ENCODE measurements at places on chromosomes 5 and 9.

- DNase-seq, result no peak
These were observed 13.7 kb downstream of the STK32A start for GRCh38 chr5:147248561-147248960.

DNA sequence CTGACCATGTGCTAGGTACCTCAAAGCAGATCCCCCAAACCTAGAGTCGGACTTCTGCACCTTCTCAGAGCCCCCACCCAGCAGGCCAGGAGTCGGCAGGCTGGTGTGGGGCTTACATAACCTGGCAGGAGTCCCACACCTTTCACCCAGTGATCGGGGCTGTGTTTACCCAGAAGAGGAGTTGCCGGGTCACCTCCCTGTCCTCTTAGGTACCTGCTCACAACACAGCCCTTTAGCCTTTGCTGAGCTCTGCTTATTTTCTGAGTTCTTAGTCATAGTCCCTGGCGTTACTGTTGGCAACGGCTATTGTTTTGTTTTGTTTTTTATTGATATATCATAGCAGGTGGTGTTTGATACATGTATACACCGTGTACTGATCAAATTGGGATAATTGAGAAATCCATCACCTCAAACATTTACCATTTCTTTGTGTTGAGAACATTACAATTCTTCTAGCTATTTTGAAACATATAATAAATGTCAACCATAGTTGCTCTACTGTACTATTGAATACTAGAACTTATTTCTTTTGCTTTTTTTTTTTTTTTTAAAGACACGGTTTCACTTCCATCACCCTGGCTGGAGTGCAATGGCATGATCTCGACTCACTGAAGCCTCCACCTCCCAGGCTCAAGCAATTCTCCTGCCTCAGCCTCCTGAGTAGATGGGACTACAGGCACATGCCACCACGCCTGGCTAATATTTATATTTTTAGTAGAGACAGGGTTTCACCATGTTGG lies 10.4 kb upstream of the EEIG1 start:
- no peak for DNase-seq

GRCh38 chr9:78893774-78894401 lies 597.0 kb downstream of the PSAT1 start:
- DNase-seq, result no peak

- no peak for DNase-seq
These were observed 561.1 kb upstream of the DAP start for GRCh38 chr5:11322133-11322532.

GRCh38 chr5:95615164-95615467 lies 4.8 kb upstream of the GPR150 start:
- DNase-seq, result no peak

DNA sequence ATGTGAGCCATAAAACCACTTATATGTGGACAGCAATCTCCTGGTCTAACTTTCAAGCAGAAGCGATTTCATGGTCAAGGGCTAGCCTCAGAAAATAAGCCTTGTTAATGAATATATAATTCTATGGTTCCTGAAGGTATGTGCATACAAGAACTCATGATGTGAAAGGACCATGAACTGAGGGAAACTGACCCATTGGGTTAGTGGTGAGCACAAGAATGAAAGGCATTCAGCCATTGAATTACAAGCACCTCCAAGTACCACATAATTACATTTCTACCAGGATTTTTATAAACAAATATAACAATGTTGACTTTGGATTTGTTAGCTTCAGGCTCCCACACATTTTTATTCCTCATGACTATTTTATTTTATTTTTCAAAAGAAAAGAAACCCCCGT lies 459.0 kb downstream of the TLE4 start:
- no peak for DNase-seq

GRCh38 chr5:114308508-114308907 lies 53.4 kb upstream of the KCNN2 start:
- no peak for DNase-seq

DNA sequence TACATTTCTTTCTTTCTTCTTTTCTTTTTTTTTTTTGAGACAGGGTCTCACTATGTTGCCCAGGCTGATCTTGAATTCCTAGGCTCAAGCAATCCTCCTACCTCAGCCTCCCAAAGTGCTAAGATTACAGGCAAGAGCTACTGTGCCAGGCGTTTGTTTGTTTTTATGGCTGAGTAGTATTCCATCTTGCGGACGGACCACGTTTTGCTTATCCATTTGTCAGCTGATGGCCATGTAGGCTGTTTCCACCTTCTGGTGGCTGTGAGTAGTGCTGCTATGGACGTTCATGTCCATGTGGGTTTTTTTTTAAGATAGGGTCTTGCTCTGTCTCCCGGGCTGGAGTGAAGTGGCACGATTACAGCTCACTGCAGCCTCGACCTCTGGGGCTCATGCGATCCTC lies 2.5 kb downstream of the DOK3 start:
- DNase-seq, result no peak

GRCh38 chr9:88056876-88057275 lies 81.4 kb downstream of the SPATA31C2 start:
- DNase-seq, result no peak

DNA sequence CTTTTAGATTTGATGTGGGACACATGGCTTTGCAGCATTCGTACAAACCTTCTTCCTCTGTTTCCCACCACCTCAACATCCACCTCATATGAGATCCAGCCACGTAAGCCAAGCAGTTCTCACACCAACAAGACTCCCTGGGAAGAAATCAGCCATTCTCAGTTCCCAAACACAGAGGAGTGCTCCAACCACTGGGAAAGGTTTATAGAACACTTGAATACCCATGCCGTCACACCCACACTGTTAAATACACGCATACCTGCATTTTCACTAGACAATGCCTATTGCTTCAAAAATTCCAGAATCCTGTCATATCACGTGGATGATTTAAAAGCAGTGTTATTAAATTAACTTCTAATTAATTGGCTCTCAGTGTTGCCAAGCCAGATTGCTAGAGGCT lies 347.3 kb downstream of the ENC1 start:
- DNase-seq, result no peak

DNA sequence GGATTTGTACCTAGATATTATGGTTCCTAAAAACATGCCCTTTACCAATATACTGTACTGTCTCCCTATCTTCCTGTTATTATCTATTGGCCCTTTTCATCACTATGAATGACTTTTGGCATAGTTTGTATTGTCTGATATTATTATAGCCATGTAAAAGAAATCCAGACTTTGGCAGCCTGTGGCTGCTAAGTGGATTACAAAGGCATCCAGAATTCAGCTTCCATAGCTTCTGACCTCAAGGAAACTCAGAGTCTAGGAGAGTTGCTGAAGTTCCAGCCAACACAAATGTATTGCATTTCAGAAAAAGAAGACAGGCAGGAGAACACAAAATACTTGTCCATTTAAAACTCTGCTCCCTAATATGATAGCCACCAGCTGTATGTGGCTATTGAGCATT lies 319.2 kb upstream of the MPDZ start:
- DNase-seq, result no peak

DNA sequence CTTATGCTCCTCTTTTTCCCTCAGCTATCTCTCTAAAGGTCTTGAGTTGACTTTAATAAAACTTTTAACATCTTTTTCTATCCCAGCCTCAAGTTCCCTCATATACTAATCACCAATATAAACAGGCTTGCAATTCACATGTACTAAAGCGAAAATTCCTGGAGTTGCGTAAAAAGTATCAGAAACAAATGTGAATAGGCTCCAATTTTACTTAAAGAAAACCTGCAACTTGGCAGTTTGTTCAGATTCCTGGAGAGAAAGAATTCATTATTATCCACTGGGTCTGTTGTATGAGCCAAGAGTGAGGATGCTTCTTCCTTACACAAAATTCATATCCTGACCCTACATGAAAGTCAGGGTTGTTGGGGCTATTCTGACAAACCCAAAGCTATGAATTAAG lies 384.2 kb downstream of the DTWD2 start:
- no peak for DNase-seq

DNA sequence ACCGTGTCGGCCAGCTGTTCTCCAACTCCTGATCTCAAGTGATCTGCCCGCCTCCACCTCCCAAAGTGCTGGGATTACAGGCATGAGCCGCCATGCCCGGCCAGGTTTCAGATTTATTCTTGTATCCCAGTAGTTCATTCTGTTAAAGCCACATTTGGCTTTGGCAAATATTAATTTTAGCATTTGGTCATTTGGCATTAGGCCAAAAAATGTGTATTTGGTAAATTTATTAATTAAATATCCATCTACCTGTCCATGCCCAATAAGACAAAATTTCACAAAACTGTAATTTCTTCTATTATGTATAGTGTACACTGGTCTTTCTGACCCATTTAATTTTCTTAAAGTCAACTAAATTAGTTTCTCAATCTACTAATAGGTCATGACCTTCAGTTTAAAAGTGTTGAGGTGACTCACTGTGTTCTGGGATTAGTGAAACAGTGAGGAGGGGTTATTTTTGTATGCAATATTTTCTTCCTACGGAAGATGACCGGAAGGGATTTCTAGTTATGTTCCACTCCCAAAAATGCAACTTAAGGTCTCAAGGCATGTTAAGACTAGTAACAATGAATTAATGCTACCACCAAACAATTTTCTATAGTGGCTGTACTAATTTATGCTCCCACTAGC lies 21.0 kb downstream of the OSTF1 start:
- DNase-seq, result no peak

- DNase-seq, result peak; percentile 32
These were observed 38.9 kb downstream of the CDH6 start for GRCh38 chr5:31232273-31232888.

GRCh38 chr9:126864771-126865170 lies 4.3 kb downstream of the ZBTB34 start:
- DNase-seq, result no peak

DNA sequence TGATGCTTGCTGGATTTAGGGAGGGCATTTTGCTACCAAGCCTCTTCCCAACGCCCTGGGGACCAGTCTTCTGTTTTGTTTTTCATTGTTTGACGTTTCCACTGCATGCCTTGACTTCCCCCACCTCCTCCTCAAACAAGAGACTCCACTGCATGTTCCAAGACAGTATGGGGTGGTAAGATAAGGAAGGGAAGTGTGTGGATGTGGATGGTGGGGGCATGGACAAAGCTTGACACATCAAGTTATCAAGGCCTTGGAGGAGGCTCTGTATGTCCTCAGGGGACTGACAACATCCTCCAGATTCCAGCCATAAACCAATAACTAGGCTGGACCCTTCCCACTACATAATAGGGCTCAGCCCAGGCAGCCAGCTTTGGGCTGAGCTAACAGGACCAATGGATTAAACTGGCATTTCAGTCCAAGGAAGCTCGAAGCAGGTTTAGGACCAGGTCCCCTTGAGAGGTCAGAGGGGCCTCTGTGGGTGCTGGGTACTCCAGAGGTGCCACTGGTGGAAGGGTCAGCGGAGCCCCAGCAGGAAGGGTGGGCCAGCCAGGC lies 23.0 kb downstream of the PCDHGC5 start:
- DNase-seq, result no peak

DNA sequence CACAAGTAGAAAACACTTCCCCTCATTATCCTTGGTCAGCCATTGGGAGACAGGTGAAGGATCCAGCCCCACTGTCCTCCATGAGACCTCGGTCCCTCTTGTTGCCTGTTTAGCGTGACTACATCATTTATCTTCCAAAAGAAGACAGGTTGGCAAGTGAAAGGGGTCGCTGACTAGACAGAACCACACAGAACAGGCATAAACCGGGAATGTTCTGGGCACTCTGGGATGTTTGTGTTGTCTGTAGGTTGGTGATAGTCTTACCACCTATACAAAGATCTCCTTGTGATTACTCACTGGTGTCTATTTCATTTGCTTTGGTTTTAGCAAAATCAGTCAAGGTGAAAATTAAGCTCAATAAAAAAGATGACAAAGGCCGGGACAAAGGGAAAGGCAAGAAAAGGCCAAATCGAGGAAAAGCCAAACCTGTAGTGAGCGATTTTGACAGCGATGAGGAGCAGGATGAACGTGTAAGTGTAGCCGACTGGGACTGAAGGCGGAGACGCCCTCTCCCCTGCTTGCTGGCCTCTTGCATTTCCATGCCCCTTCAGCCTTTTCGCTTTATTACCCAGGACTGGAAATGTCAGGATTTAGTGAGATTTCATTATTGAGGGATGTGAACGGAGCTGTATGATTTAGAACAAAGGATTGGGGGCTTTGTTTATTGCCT lies 175.9 kb downstream of the SMARCA2 start:
- no peak for DNase-seq

- DNase-seq, result no peak
These were observed 106.1 kb upstream of the PRRC1 start for GRCh38 chr5:127411381-127411780.

- DNase-seq, result no peak
These were observed 444.7 kb downstream of the TLE1 start for GRCh38 chr9:81244631-81245030.

DNA sequence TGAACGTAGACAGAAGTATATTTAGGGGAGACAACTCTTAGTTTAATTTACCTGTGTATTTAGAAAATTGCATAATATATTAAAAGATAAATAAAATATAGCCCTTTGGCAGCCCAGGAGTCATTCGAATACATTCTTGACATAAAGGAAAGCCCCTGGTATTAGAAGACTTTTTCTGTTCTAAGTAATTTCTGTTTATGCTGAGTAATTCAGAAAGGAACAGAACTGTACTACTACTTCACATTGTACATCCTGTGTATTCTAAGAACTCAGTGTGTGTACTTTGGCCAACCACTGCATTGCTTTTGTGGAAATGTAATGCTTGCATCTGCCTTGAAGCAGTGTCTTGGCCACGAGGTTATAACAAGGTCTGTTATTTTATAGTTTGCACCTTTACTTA lies 136.4 kb downstream of the KDM4C start:
- no peak for DNase-seq

DNA sequence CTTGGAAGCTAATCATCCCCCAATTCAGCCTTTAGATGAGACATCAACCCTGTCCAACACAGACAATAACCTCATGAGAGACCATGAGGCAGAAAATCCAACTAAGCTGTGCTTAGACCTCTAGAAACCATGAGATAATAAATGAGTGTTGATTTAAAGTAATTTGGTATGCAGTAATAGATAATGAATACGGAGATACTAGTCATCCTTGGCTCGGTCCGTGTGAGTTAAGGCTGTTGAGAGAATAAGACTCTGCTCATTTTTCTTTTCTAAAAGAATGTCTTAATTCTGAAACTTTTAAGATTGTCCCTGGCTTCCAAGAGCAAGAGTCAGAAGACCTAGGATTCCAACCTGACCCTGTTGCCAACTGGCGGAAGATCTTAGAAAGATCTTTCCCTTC lies 6.1 kb downstream of the TNC start:
- no peak for DNase-seq

DNA sequence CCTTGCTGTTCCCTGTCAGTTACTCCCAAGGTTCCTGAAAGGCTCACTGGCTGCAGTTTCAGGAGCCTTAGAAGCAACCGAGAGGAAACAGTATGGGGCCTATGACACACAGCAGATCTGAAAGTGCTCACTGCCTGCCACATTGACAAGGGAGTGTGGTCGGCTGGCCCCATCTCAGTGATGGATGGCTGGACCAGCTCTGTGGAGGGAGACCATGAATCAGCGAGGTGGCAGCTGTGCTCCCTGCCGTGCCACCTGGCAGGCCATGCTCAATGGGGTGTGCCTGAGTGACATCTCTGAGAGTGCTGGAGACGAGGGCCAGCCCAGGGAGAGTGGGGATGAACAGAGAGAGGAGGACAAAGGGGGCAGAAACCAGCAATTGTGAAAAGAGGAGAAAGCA lies 49.1 kb downstream of the DOCK2 start:
- no peak for DNase-seq

GRCh38 chr9:13915591-13916301 lies 398.2 kb downstream of the NFIB start:
- no peak for DNase-seq

GRCh38 chr9:79185866-79186265 lies 385.9 kb upstream of the TLE4 start:
- no peak for DNase-seq

Data from non-pigmented ciliary epithelial cell (primary cell).